Activated naive CD8-positive, alpha-beta T cell treated with anti-CD3 and anti-CD28 coated beads for 36 hours (primary cell): ENCODE measurements at places on chromosomes 7 and 10. TPM values are rescaled to one million over a fixed set of nuclear protein-coding genes. Genes with fewer than 3 reads are reported as not detected.

- H3K27me3 ChIP-seq = peaks cover 5% of the 10 kb centered on the region
- DNase-seq = no peak
- no peak overlapping the region for H3K4me3 ChIP-seq
These were observed 447.4 kb downstream of the DNAJB6 start for GRCh38 chr7:157784041-157784835.

- no peak overlapping the region for H3K27ac ChIP-seq
- H3K36me3 ChIP-seq = no peaks in the 10 kb centered on the region
- DNase-seq = peak; percentile 56
- no peak overlapping the region for H3K4me3 ChIP-seq
- H3K4me1 ChIP-seq = no peaks in the 10 kb centered on the region
These were observed 75.1 kb downstream of the EBF3 start for GRCh38 chr10:129888784-129889616.

GRCh38 chr7:35313575-35313974 lies 59.7 kb upstream of the TBX20 start:
- no peak for DNase-seq
- H3K36me3 ChIP-seq = no peaks in the 10 kb centered on the region
- no peak overlapping the region for H3K27ac ChIP-seq
- H3K27me3 ChIP-seq = peaks cover 1% of the 10 kb centered on the region
- no peak overlapping the region for H3K4me3 ChIP-seq
- H3K4me1 ChIP-seq = no peaks in the 10 kb centered on the region

DNA sequence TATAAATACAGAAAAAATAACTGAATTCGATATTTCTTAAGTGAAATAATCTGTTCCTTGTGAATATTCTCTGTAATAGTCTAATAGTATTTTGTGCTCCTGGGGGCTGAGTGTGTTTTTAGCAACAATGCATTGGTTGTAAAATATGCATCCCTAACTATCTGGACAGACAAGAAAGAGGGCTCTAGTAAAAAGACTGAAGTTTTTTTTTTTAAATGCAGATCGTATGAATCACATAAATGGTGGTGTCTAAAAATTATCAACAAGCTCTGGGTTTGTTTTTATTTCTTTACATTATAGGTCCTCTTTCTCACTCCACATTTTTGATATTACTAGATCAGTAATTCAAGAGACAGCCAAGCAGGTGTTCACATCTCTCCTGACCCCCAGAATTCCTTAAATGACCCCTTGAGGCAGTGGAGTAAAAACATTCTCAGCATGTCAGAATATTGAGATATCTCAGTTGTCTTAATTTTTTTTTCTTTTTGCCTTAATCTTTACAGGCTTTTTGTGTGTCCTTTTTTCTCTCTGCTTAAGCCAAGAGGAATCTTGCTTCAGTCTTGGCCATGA lies 18.2 kb downstream of the ARID5B start:
- peaks cover 80% of the 10 kb centered on the region for H3K36me3 ChIP-seq
- H3K27me3 ChIP-seq = no peaks in the 10 kb centered on the region
- no peak for DNase-seq
- H3K4me3 ChIP-seq = no peak overlapping the region
- peaks cover 13% of the 10 kb centered on the region for H3K4me1 ChIP-seq
- no peak overlapping the region for H3K27ac ChIP-seq

DNA sequence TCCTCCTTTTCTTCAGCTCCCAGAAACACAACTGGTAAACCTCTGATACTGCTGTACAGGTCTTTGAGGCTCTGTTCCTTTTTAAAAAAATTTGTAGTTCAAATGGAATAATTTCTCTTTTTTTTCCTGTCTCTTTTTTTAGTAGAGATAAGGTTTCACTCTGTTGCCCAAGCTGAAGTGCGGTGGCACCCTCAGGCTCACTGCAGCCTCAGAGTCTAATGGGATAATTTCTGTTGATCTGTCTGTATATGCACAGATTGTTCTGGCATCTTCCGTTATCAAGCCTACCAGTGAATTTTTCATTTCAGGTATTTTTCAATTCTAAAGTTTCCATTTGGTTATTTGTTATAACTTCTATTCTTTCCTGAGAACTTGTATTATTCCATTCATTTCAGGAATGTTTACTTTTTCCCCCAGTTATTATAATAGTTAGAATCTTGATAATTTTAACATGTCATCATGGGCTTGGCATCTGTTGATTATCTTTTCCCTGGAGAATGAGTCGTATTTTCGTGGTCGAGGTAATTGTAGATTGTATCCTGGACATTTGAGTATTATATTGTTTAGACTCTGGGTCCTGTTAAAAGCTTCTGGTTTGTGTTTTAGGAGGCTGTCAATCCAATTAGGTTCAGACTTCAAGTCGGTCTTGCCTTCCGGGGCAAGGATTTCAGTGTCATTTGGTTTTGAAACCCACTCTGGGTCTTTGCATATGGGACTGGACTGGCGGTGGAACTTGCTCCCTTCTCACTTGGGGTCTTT lies 24.5 kb downstream of the CRCP start:
- H3K4me3 ChIP-seq = no peak overlapping the region
- H3K27me3 ChIP-seq = no peaks in the 10 kb centered on the region
- H3K27ac ChIP-seq = no peak overlapping the region
- no peak for DNase-seq

- H3K27me3 ChIP-seq = no peaks in the 10 kb centered on the region
- H3K4me3 ChIP-seq = no peak overlapping the region
- no peaks in the 10 kb centered on the region for H3K36me3 ChIP-seq
- no peak overlapping the region for H3K27ac ChIP-seq
- no peaks in the 10 kb centered on the region for H3K4me1 ChIP-seq
These were observed 57.1 kb downstream of the PLPP4 start for GRCh38 chr10:120514035-120514620.

- H3K4me3 ChIP-seq = no peak overlapping the region
- peaks cover 16% of the 10 kb centered on the region for H3K27me3 ChIP-seq
These were observed 254.5 kb upstream of the RNF32 start for GRCh38 chr7:156386097-156386496.

The DLG5 gene
- total RNA-seq = 2.1 TPM

The ZNF273 gene
- 10.2 TPM for total RNA-seq

The IFRD1 gene
- total RNA-seq = 53.5 TPM

The CYP2E1 gene
- total RNA-seq = not detected

The LRRC17 gene
- total RNA-seq = not detected
